ENCODE measurements at places on chromosomes 13 and 19.
A peak's percentile ranks its signal among the peaks of the same experiment; 100 is the strongest.

DNA sequence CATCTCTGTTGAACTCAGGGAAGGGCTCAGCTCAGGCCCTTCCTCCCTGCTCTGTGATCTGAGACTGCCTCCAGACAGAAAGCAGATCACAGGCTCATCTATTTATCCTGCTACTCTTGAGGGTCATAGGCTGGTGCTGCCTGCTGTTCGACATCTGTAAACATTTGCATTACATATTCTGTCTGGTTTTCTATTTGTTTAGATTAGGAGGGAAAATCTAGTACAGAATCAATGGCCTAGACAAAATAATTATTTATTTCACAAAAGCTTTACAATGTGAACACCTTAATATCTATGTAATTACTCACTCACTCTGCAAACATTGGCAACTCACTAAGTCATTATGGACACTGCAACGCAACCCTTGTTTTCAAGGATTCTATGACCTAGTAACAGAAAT lies 43.0 kb downstream of the CEP89 start:
- peak; percentile 92 for DNase-seq

DNA sequence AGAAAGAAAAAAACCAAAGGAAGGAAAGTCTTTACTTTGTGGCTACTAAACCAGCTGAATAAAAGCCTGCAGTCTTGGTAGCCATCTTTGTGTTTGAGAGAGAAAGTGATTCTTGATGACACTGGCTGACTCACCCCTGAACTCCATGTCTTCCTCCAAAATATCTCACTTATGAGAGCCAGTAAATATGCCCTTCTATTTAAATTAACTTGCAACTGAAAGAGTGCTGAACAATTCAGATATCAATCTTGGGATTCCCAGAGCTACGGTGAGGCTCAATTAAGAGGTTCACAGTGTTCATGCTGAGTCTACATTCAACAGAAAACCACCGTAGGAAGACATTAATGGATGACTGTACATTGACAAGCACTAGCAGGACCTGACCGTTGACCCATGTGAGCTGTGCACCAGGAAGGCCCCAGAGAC lies 57.9 kb downstream of the KCTD12 start:
- no peak for DNase-seq

- no peak for DNase-seq
Observed at GRCh38 chr13:110155072-110155471, 151.9 kb downstream of the COL4A1 start.

DNA sequence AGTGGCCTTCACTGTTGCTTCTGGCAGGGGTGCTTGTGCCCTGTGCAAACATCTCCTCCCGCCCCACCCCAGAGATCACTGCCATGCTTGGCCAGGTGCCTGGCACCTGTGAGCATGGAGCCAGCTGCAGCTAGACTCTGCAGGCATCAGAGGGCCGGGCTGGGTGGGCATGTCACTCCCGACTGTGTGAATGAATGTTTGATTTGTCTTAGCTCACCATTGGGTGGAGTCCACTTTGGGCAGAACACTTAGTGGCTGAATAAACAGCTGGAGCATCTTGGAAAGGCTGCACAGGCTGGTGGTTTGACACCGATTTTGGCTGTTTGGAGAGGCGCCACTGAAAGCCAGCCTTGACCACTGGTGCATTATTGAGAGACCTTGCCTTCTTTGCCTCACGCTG lies 267.3 kb downstream of the DLEU7 start:
- no peak for DNase-seq

DNA sequence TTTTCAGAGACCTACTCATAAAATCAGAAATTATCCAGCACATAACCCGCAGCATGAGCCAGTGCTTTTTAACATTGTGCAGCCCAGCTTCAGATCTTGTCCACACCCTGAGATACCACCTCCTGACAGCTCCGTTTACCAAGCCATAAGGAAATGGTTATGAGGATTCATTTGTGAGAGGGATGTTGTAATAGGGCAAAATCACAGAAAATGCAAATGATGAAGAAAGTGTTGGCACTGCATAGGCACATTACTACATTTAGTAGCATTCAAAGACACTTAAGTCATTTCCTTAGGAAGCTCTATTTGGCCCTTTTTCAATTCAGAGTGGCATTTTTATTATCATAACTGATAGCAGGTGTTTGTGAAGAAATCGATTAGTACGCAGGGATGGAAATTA lies 277.5 kb downstream of the DNAJC15 start:
- no peak for DNase-seq

Measured in A549 (cell line).